ENCODE measurements at places on chromosomes 3 and 15. TPM values are rescaled to one million over a fixed set of nuclear protein-coding genes. Genes with fewer than 3 reads are reported as not detected.
A peak's percentile ranks its signal among the peaks of the same experiment; 100 is the strongest.

DNA sequence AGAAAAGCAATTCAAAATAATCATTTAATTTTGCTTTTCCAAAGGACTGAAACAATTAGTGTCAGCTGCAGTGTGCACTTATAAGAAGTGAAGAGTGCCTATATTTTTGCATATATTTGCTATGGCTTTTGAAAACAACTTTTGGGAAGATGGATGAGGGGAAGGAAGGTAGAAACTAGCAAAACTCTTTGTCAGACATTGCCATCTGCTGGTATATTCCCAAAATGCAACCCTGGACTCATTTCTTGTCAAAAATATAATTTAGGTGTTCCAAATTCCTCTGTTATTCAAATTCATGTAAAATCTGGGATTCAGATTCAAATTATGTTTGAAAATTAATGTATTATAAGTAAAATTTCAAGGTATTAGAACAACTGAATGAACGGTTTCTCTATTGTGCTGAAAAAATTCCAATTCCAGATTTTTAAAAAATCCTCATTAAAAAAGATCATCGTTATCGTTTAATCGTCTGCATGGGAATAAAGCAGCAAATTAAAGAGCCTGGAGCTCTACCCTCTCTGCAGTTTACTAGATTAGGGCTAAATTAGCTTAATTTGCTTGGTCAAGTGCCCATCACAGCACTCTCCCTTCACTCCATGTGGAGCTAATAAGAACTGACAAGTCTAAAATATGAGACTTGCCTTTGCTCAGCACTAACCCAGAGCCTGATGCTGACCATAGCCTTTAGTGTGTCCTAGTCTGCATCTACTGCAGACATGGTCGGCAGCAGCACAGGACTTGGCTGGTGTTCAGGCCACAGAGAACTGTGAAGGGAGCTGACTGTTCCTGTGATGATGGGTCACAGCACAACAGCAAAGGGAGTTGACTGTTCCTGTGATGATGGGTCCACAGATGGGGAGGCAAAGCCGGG, 67.9 kb upstream of the MITF start:
- peaks cover 7% of the 10 kb centered on the region for H3K4me1 ChIP-seq
- peak; percentile 27 for DNase-seq
- no peak overlapping the region for H3K4me3 ChIP-seq
- no peak overlapping the region for H3K27ac ChIP-seq
- no peaks in the 10 kb centered on the region for H3K27me3 ChIP-seq

The ITPKA gene
- total RNA-seq: 1.8 TPM

GRCh38 chr3:58353722-58354553, 21.2 kb downstream of the PXK start:
- no peak overlapping the region for H3K4me3 ChIP-seq

The GOLGA8O gene
- 1.7 TPM for total RNA-seq

The ZNF80 gene
- not detected for total RNA-seq

All from heart left ventricle (tissue), 16 donors.